ENCODE measurements at places on chromosomes 16 and 17. TPM values are rescaled to one million over a fixed set of nuclear protein-coding genes. Genes with fewer than 3 reads are reported as not detected.

DNA sequence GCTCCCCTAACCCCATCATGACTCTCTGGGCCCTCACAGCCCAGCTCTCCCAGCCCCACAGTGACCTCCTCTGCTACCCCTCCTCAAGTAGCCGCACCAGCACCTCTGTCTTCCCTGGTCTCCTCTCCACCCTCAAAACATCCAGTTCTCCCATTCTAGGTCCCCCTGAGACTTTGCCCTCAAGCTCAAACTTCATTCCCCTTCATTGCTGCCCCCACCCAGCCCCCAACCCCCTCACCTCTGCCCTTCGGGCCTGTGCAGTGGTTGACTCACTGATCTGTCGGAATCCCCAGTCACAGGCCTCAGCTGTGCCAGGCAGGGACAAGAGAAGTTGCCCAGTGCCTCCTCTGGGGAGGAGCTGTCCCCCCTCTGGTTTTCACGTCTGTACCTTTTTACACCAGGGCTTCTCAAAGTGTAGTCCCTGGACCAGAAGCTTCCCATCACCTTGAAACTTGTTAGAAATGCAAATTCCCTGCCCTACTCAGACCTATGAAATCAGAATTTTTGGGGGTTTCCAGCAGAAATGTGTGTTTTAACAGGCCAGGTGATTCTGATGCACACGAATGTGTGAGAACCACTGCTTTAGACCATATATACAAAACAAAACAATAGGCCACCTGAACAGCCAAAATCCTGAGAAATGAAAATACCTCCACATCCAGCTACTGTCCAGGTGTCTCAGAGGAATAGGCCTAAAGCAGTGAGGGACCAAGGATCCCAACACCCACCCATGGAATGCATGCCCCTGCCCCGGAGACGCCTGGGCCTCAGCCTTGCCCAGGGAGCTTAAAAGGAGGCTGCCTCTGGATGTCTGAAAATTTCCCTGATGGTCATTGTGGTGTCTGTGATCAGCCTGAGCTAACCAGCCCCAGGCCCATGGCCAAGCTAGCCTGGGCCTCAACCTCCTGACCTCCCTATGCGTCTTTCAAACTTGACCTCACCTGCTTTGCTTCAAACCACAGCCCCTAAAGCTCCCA, 853 bp upstream of the DOK4 start:
- no peaks in the 10 kb centered on the region for H3K27me3 ChIP-seq
- peak overlapping the region; percentile 66 for H3K4me3 ChIP-seq
- DNase-seq: no peak
- no peak overlapping the region for H3K27ac ChIP-seq
- peaks cover 19% of the 10 kb centered on the region for H3K4me1 ChIP-seq

- no peaks in the 10 kb centered on the region for H3K27me3 ChIP-seq
- no peak for DNase-seq
- no peak overlapping the region for H3K4me3 ChIP-seq
- H3K4me1 ChIP-seq: no peaks in the 10 kb centered on the region
- no peaks in the 10 kb centered on the region for H3K36me3 ChIP-seq
- H3K27ac ChIP-seq: no peak overlapping the region
Measured at GRCh38 chr16:72189865-72190371, 18.0 kb upstream of the PMFBP1 start.

GRCh38 chr16:68128577-68129305, 43.6 kb downstream of the NFATC3 start:
- no peak overlapping the region for H3K4me3 ChIP-seq
- no peaks in the 10 kb centered on the region for H3K36me3 ChIP-seq
- H3K27me3 ChIP-seq: no peaks in the 10 kb centered on the region
- peak overlapping the region; percentile 23 for H3K27ac ChIP-seq
- peaks cover 10% of the 10 kb centered on the region for H3K4me1 ChIP-seq

DNA sequence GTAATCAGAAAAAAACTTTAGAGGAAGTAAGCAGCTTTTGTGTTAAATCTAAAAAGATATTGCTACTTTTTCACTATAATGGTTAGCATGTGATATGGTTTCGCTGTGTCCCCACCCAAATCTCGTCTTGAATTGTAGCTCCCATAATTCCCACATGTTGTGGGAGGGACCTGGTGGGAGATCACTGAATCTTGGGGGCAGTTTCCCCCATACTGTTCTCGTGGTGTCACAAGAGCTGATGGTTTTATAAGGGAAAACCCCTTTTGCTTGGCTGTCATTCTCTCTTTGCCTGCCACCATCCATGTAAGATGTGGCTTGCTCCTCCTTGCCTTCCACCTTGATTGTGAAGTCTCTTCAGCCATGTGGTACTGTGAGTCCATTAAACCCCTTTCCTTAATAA, 117.1 kb downstream of the KCNJ2 start:
- no peaks in the 10 kb centered on the region for H3K4me1 ChIP-seq
- no peak overlapping the region for H3K4me3 ChIP-seq
- H3K27me3 ChIP-seq: no peaks in the 10 kb centered on the region
- no peak overlapping the region for H3K27ac ChIP-seq
- no peaks in the 10 kb centered on the region for H3K36me3 ChIP-seq

- H3K27ac ChIP-seq: no peak overlapping the region
- no peak overlapping the region for H3K4me3 ChIP-seq
- H3K36me3 ChIP-seq: no peaks in the 10 kb centered on the region
- no peak for DNase-seq
- no peaks in the 10 kb centered on the region for H3K4me1 ChIP-seq
Measured at GRCh38 chr17:5127910-5128309, 12.1 kb downstream of the USP6 start.

Gene LYZL6
- polyA plus RNA-seq: not detected

DNA sequence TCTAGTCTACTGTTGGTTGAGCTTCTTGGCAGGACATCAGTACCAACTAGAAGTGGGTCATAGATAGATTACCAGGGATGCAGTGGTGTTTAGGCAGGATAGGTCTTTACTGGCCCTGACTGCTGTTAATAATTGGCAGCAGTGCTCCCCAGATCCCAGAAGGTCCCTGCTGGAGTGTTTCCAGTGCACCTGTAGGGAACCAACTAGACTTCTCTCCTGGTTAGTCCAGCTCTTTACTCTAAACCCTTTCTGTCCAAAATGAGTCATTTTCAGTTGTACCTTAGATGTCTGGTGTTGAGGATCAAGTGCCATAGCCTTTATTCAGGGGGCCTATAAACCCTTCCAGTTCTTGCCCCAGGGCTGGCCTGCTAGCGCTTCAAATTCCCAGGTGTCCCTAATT, 8.7 kb downstream of the POLR2C start:
- peak overlapping the region; percentile 64 for H3K27ac ChIP-seq
- no peak for DNase-seq
- H3K4me1 ChIP-seq: peaks cover 34% of the 10 kb centered on the region
- H3K4me3 ChIP-seq: no peak overlapping the region
- no peaks in the 10 kb centered on the region for H3K27me3 ChIP-seq

GRCh38 chr17:69477204-69477902, 62.9 kb downstream of the MAP2K6 start:
- H3K4me1 ChIP-seq: no peaks in the 10 kb centered on the region
- no peaks in the 10 kb centered on the region for H3K27me3 ChIP-seq
- H3K36me3 ChIP-seq: no peaks in the 10 kb centered on the region
- H3K27ac ChIP-seq: no peak overlapping the region
- no peak overlapping the region for H3K4me3 ChIP-seq

GRCh38 chr17:39647256-39647655, 10.3 kb downstream of the STARD3 start:
- peaks cover 5% of the 10 kb centered on the region for H3K4me1 ChIP-seq
- H3K4me3 ChIP-seq: no peak overlapping the region
- H3K27me3 ChIP-seq: no peaks in the 10 kb centered on the region
- DNase-seq: no peak
- H3K27ac ChIP-seq: no peak overlapping the region

GRCh38 chr17:74042744-74043486, 160.6 kb upstream of the RPL38 start:
- no peaks in the 10 kb centered on the region for H3K4me1 ChIP-seq
- no peak overlapping the region for H3K4me3 ChIP-seq
- no peaks in the 10 kb centered on the region for H3K36me3 ChIP-seq
- H3K27ac ChIP-seq: no peak overlapping the region
- DNase-seq: no peak
- H3K27me3 ChIP-seq: no peaks in the 10 kb centered on the region

DNA sequence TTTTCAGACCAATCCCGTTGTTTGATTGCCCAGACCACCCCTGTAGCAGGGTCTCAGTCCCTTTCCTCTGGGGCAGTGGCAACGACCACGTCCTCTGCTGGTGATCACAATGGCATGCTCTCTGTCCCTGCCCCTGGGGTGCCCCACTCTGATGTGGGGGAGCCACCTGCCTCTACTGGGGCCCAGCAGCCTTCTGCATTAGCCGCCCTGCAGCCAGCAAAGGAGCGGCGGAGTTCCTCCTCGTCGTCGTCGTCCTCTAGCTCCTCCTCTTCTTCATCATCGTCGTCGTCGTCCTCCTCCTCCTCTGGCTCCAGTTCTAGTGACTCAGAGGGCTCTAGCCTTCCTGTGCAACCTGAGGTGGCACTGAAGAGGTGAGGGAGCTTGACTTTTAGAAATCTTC, 9.2 kb downstream of the ELOB start:
- no peak overlapping the region for H3K4me3 ChIP-seq
- H3K27ac ChIP-seq: no peak overlapping the region
- no peaks in the 10 kb centered on the region for H3K27me3 ChIP-seq
- no peak for DNase-seq

- H3K27ac ChIP-seq: no peak within 1 kb of the TSS
- no peaks in the 10 kb centered on the region for H3K36me3 ChIP-seq
- no peak for DNase-seq
Measured at GRCh38 chr16:72172105-72173034, at the start of gene PMFBP1. Gene PMFBP1 (minus strand): TSS chr16:72172155. CDS start chr16:72171208, 947 bp downstream.

DNA sequence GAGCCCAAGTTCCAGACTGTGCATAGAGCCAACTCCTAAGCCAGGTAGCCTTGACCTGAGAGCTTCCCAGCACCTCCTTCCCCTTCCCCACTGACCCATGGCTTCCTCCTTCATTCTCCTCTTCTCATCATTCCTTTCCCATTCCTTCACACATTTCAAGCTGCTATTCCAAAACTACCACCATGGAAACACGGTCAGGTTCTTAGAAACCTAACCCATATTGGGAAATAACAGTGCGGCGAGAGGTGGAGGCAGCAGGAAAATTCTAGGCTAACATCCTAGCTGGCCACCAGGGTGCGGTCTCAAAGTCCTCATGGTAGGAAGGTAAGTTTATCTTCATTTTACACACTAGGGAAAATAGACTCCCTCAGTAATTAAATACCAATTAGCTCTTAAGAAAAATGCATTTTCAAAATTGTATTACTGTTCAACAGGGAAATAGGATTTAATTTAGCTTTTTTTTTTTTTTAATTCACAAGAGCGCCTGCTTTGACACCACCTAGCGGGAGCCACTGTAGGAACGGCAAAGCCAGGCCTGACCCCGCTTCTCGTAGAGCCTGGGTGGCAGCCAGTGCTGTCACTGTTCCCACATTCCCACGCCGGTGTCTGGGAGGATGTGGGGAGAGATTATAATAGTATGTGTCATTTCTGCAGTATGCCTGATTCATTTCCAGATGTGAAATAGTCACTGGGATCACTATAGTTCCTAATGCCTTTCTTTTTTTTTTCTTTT, 14.0 kb upstream of the SPHK1 start:
- H3K4me3 ChIP-seq: no peak overlapping the region
- H3K36me3 ChIP-seq: no peaks in the 10 kb centered on the region
- DNase-seq: no peak
- peak overlapping the region; percentile 46 for H3K27ac ChIP-seq
- no peaks in the 10 kb centered on the region for H3K27me3 ChIP-seq

- H3K27me3 ChIP-seq: peaks cover 2% of the 10 kb centered on the region
- no peak for DNase-seq
- no peaks in the 10 kb centered on the region for H3K4me1 ChIP-seq
- no peak overlapping the region for H3K4me3 ChIP-seq
- H3K36me3 ChIP-seq: no peaks in the 10 kb centered on the region
- no peak overlapping the region for H3K27ac ChIP-seq
Measured at GRCh38 chr16:66574081-66574480, 5.2 kb upstream of the CMTM2 start.

GRCh38 chr17:40915199-40915661, 22.2 kb downstream of the KRT23 start:
- no peaks in the 10 kb centered on the region for H3K36me3 ChIP-seq
- no peak for DNase-seq
- no peaks in the 10 kb centered on the region for H3K27me3 ChIP-seq

- H3K27me3 ChIP-seq: no peaks in the 10 kb centered on the region
- H3K4me1 ChIP-seq: no peaks in the 10 kb centered on the region
- H3K4me3 ChIP-seq: no peak overlapping the region
- H3K27ac ChIP-seq: no peak overlapping the region
- peak; percentile 37 for DNase-seq
- H3K36me3 ChIP-seq: no peaks in the 10 kb centered on the region
Measured at GRCh38 chr16:24208710-24209109, 47.4 kb upstream of the CACNG3 start.

DNA sequence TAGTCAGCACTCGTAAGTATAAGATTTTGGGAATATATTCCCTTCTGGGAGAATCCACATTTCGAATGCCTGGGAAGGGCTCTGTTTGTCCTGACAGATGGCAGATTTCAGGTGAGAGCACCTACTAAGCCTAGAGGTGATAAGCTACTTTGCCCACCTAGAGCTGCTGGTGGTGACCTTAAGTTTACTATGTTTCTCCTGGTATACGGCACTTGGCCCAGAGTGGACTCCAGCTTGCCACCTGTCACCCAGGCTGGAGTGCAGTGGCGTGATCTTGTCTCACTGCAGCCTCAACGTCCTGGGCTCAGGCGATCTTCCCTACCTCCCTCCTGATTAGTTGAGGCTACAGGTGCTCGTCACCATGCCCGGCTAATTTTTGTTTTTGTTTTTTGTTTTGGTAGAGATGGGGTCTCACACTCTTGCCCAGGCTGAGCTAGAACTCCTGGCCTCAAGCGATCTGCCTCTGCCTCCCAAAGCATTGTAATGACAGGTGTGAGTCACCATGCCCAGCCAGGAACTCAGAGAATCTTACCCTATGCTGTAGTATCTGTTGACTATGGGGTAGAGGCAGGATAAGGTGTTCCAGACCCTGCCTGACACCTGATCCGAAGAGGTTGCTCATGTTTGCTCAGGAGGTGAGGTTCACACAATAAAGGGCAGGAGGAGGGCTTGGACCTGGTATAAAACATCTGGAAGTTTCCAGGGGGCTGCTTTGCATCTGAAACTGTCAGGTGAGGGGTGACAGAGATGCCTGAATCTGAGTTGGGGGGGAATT, at the start of gene ZG16:
Gene ZG16 (plus strand): TSS at position 681 of the 775 bp plus-strand sequence. CDS start 1,011 bp downstream, outside the sequence.
- no peak within 1 kb of the TSS for H3K27ac ChIP-seq
- H3K4me1 ChIP-seq: no peaks in the 10 kb centered on the region
- no peaks in the 10 kb centered on the region for H3K27me3 ChIP-seq
- H3K4me3 ChIP-seq: no peak within 1 kb of the TSS
- no peak for DNase-seq

Gene MNT
- 3.7 TPM for polyA plus RNA-seq
